Activated CD8-positive, alpha-beta memory T cell treated with anti-CD3 and anti-CD28 coated beads, Interleukin-2, amount 50 U/mL, for 48 hours (primary cell): ENCODE measurements at places on chromosomes 5 and 9.

GRCh38 chr5:131270809-131271208, 7.0 kb downstream of the CDC42SE2 start:
- no peak for DNase-seq

DNA sequence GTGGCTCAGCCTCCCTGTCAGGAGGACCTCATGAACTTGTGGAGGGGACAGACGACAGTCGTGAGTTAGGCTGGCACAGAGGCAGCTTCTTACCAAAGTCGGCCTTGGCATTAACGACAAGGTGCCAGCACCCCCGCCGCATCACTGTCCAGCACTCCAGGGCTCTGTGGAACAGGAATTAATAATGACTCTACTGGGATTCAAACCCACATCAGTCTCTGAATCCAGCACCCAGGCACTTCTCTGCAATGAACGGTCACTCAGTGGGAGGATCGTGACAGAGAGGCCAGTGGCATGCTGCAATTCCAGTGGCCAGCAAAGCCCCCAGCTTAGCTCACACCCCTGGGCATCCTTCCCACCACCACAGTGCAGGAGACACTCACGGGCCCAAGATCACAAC, 263.3 kb upstream of the ADAMTS16 start:
- DNase-seq = no peak

GRCh38 chr9:33106372-33106771, 29.9 kb upstream of the SMU1 start:
- DNase-seq = no peak

GRCh38 chr9:36999728-37000333, 34.2 kb downstream of the PAX5 start:
- DNase-seq = no peak

GRCh38 chr5:172007175-172008110, 1.0 kb upstream of the FBXW11 start:
- no peak for DNase-seq

DNA sequence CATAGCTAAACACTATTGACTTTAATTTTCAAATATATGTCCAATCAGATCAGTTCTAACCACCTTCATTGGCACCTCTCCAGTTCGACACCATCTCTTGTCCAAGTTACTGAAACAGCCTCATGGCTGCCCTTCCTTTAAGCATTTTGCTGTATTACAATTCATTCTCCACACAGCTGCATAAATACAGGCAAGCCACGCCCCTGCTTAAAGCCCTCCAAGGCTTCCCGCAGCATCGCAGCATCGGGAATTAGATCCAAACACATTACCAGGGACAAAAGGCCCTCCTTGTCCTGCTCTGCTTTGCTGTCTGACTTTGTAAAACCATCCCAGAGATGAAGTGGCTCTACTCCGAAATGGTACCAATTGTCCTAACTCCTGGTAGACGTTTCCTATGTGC, 75.1 kb upstream of the RAI14 start:
- no peak for DNase-seq

DNA sequence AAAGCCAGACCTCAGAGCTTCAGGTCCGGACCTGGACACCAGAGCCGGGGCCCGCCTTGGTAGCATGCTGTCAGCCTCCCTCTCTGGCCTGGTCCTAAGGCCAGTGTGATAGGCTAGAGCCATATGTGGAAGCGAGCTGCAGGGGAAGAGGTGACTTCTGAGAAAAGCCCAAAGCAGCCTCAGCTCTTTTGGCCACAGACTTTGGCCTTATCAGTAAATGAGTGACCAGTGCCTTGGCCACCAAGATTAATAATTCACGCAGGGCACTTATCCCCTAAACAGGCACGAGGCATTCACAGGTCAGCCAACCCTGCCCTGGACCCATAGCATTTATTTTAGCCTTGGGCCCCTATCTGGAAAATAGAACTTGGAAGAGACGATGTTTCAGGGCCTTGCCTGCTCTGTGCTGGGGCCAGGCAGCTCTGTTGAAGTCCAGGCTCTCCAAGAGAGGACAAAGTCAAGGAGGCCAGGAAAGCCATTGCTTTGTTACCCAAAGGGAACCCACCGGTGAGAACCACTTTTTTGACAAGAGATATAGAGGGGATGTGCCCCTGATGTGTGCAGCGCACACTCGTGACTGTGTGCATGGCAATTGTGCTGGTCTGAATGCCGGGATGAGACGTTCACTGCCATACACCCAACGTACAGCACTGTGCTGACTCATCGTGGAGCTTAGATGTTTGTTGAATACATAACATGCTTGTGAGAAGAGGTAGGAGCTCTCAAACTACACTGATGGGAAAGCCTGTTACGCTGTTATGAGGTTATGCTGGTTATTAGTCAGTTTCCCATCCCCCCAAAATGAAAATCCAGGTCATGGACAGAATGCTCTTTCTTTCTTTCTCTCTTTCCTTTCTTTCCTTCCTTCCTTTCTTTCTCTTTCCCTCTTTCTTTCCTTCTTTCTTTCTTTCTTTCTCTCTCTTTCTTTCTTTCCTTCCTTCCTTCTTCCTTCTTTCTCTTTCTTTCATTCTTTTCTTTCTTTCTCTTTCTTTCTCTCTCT, 5.0 kb upstream of the SLC34A1 start:
- DNase-seq = no peak

DNA sequence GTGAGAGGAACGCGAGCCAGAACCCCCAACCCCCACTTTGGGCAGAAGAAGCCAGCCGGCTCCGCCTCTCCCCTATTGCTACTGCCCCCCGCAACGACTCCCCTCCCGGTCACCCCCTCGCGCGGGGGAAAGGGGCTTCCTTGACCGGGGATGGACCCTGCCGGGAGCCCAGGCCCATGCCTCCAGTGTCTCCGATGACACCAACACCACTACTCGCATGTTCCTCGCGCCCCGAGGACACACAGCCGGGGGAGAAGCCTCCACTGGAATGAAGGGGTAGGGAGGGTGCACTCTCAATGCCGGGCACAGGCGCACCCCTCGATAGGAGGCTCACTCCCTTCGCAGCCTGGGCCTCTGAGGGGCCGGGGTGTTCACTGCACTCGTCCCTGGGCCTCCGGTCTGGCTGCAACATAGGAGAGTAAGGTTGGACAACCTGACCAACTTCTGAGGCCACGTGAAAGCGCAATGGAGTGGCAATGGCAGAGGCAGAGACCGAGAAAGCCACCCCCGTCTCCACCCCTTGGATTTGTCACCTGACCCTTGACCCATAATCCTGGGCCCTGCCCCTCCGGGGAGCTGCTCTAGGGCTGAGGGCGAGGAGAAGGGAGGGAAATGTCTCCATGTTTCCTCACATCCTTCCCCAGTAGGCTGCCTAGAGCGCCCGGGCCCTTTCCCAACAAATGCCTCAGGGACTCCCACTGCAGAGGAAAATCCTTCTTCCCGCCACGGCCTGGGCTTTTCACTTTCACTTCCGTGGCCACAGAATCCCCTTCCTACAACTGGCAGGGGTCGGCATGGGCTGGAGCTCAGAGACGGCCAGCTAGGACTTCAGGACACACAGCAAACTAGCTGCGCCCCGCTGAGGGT, 1.1 kb upstream of the CNTFR start:
- DNase-seq = peak; percentile 64

DNA sequence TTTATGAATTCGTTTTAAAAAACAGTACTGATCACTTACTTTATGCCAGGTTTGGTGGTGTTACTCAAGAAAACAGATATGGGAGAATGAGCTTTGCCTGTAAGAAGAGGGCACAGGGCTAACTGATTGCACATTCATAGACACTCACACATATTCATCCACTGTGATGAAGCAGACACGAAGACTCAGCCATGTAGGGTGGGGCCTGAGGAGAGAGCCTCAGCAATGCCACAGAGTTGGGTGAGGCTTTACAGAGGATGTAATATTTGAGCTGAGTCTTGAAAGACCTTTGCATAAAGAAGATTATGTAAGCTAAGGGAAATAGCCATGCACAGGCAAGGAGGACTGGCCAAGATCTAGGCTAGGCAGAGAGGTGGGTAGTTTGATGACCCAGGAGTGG, 472.8 kb downstream of the PSAT1 start:
- no peak for DNase-seq

DNA sequence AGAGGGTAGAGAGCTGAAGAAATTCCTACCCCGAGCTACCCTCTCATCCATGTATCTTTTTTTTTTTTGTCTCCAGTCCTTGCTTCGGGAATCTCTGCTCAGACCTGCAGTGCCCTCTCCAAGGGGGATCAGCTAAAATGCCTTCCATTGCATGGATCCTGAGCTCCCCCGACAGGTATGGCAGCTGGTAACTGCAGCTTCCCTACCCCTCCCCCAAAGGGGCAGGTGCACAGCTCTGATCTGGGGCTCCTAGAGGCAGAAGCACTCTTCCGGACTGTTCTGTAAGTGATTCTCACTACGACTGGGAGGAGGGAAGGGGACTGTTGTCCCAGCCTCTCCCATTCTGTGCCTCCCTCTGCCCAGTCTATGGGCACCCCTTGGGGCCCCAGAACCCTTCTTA, 169.6 kb downstream of the MELK start:
- DNase-seq = no peak

GRCh38 chr5:139863361-139863760, 67.8 kb downstream of the PSD2 start:
- no peak for DNase-seq

GRCh38 chr9:128203707-128204551, 750 bp downstream of the DNM1 start:
- DNase-seq = no peak

GRCh38 chr5:35485487-35485886, 132.2 kb upstream of the SPEF2 start:
- no peak for DNase-seq

DNA sequence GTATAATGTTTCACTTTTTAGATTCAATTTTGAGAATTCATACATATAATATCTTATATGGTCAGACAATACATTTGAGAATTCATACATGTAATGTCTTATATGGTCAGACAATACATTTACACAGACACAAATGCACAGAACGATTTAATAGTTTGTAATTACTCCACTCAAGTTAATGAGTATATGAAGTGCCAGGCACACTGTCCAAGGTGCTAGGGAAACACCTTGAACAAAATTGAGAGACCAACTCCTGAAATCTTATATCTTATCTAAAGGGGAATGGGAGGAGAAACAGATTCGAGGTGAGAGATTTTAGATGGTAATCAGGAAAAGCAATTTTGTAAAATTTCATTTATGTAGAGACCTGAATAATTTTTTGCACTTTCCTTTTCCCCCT, 994.7 kb downstream of the CDH12 start:
- no peak for DNase-seq

DNA sequence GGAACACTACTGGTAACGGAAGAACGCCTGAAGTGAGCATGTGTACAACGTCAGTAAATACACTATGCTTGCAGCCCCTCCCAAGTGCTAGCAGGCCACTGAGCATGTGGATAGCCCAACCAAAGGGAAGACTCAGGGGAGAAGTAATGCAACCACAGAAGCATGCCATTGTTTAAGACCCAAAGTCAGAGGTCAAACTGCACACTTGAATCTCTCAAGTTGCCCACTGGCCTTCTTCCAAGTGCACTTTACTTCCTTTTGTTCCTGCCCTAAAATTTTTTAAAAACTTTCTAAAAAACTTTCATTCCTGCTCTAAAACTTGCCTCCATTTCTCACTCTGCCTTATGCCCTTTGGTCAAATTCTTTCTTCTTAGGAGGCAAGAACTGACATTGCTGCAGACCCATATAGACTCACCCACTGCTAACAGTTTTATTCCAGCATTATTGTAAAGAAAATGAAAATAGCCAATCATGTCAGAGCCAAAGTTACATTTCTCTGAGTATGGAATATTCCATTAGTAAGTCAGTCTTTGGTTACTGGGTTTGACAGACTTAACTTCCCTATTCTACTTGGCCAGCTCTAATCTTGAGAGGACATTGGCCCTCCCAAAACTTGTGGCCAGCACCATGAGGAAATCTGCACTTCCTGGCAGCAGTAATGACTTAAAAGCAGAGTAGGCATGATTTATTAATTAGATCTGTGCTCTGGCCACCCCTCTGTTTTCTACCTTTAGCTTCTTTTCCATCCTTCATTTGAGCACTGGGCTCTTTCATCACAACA, 76.9 kb downstream of the TSSK1B start:
- DNase-seq = no peak

DNA sequence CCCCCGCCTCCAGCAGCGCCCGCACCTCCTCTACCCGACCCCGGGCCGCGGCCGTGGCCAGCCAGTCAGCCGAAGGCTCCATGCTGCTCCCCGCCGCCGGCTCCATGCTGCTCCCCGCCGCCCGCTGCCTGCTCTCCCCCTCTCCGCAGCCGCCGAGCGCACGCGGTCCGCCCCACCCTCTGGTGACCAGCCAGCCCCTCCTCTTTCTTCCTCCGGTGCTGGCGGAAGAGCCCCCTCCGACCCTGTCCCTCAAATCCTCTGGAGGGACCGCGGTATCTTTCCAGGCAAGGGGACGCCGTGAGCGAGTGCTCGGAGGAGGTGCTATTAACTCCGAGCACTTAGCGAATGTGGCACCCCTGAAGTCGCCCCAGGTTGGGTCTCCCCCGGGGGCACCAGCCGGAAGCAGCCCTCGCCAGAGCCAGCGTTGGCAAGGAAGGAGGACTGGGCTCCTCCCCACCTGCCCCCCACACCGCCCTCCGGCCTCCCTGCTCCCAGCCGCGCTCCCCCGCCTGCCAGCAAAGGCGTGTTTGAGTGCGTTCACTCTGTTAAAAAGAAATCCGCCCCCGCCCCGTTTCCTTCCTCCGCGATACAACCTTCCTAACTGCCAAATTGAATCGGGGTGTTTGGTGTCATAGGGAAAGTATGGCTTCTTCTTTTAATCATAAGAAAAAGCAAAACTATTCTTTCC, 19.3 kb downstream of the CDKN2A start:
- peak; percentile 71 for DNase-seq

- DNase-seq = no peak
Observed at GRCh38 chr9:2933165-2934095, 89.5 kb upstream of the PUM3 start.

DNA sequence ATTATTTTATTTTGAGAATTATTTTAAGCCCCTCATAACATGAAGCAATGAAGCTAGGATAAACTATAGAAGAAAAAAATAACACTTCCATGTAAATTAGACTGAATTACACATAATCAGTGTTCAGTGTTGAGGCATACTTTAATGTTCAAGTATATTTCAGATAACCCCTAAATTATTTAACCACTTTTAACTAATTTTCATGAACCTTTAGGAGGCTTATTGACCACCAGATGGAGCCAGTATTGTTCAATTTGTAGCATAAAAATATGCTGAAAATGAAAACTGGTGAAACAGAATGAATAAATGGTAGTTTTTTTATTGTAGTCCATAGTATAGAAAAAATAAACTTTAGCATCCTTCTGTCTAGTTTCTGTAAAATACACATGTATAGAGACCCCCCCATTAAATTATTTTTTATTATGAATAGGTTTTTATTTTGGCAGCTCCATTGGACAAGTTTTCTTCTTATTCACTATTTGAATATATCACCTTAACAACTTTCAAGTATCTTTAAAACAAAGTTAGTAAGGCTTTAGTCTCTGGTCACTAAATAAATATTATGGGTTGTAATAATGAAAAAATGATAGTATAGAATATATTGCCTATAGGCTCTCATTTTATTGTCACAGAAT, 190.1 kb downstream of the CWC27 start:
- DNase-seq = no peak

DNA sequence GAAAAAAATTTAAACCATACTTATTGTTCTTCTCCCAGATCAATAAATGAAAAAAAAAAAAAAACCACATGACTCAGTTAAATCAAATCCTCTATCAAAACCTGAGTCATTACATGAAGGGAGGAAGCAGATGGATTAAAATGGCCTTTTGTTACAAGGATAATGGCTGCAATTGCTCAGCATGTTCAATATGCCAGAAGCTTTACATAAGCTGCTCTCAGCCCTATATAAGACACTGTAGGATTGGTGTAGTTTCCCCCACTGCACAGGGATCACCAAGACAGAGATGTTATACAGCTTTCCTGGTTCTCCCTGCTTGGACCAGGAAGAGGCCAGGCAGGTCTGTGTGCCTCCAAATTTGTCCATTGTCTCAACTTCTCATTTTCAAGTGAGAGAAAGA, 101.6 kb upstream of the MAP1B start:
- DNase-seq = no peak
